ENCODE measurements at places on chromosomes 2 and 18. TPM values are rescaled to one million over a fixed set of nuclear protein-coding genes. Genes with fewer than 3 reads are reported as not detected.

- DNase-seq, result peak; percentile 61
Measured at GRCh38 chr2:28895189-28895893, 874 bp downstream of the WDR43 start.

Gene CENPA
- total RNA-seq, result 0.31 TPM

Gene TUBB8B
- total RNA-seq, result not detected

DNA sequence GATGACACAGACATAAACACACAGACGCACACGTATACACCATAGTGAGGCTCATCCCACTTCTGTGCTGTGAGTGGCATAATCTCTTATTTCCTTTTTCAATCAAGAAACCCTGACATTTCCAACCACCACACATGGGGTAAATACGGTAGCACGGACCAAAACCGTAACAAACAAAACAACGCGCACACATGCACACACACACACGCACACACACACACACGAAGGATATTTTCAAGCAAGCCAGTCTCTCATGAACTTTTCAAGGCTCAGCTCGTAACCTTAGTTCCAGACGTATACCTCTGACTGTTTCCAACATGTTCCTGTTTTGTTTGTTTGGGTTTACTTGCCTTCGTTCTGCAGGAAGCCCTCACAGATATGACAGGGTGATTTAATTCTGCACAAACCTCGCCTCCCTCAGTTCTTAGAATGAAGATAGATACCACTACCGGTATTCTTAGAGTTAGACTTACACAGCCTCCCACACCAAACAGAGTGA is 119.8 kb downstream of the BCL2 start:
- no peak for DNase-seq

DNA sequence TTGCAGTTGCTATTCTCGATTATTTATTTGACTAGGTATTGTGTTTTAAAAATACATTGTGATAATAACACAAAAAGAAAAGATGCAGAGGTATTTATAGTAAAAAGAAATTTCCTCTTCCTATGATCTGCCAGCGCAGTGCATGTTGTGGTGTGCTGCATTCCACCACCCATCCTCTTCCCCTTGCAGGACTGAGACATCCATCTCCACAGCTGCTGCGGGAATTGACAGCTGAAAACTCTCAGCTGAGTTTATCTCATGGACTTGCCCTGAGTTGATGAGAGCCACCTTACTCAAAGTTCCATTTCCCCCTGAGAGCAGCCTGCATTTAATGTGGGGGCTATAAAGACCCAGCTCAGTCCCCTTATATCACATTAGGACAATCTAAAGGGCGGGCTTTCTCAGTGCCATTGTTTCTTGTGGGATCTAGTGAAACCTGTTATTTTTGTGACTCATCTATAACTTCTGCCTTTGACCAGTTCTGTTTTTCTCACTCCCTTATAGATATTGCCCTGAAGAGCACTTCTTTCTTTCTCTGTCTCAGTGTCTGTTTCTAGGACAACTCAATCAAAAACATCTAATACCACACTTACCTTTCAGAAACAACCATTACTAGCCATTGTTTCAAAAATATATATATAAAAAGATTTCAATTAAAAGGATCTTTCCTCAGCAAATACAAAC is 698.5 kb downstream of the NR4A2 start:
- DNase-seq, result no peak

Gene LOXHD1
- 0.89 TPM for total RNA-seq

DNA sequence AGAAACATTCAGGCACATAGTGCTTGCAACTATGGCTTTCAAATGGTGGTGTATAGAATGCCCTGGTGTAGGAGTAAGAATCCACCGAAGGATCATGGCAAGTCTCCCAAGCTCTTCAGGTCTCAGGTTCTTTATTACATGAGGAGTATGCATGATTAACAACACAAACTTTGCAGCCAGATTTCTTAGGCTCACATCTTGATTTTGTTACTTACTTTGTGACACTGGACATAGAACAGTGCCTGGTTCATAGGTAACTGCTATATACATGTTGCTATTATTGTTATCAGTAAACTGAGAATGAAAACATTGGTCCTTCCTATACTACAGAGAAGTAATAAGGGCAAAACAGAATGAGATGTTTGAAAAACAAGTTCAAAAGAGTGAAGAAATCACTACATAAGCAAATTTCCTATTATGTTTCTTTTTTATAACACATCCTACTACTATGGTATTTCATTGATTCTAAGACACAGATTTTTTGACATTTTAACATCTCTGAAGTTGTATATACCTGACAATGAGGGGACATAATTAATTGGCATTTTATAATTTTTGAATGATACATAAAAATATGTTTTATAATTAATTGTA is 284.9 kb downstream of the C1D start:
- no peak for DNase-seq

Gene IL1B
- total RNA-seq, result 23.6 TPM

- no peak for DNase-seq
Measured at GRCh38 chr2:228654707-228655106, 473.2 kb upstream of the SPHKAP start.

DNA sequence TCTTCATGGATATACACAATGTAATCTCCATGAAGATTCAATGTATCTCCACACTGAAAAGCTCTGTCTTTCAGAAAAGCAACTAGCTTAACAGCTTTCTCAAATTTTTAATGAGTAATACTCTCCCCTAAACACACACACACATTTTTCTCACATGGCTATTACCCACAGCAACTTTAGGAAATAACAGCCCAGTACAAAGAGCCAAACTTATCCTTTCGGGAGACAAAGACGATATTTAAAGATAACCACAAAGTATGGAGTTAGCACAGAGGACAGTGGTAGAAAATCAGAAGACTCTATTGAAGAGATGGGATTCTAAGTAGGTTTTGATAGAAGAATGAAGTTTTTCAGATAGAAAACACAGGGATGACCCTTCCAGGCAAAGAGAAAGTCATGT is 394.9 kb upstream of the TRIB2 start:
- no peak for DNase-seq

GRCh38 chr2:5528706-5529105 is 163.5 kb upstream of the SOX11 start:
- no peak for DNase-seq

Gene CCDC121
- total RNA-seq, result 7.6 TPM

- peak; percentile 64 for DNase-seq
Measured at GRCh38 chr2:178241844-178242551, 47.7 kb downstream of the OSBPL6 start.

GRCh38 chr2:2933426-2933825 is 444.2 kb downstream of the EIPR1 start:
- DNase-seq, result no peak

GRCh38 chr2:235868224-235868623 is 300.0 kb downstream of the GBX2 start:
- DNase-seq, result peak; percentile 53

Gene BABAM2
- 38.2 TPM for total RNA-seq

- DNase-seq, result no peak
Measured at GRCh38 chr2:42939411-42940206, 147.2 kb upstream of the HAAO start.

DNA sequence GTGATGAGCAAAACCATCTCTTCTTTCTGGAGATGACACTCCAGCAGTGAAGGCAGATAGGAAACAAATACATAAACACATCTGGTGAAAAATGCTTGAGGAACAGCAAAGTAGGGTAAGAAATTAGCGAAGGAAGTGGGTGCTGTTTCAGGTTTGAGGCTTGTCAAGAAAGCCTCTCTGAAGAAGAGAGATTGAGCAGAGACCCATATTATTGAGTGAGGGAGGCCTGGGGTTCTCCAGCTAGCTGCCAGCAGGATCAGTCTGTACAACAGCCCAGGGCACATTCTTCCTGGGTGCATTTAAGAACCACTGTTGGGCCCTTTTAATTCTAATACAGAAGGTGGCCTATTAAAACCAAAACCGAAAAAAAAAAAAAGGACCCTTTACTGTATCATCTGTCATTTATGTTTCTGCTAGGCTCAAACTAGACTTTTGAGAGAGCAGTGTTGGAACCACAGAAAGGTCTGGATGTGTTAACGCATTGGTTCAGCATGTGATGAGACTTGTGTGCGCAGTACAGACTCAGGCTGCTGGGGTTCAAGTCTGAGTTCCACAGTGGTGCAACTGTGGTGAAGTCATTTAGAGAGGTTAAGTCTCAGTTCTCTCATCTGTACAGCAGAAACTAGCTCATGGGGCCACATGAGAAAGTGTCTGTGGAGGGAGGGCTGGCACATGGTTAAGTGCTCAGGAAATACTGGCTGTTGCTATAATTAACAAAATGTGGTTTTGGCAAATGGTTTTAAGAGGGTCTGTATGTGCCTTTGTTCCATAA is 28.9 kb downstream of the MGAT5 start:
- DNase-seq, result no peak

GRCh38 chr2:107222466-107222865 is 336.5 kb upstream of the ST6GAL2 start:
- DNase-seq, result no peak
